ENCODE measurements at places on chromosomes 12 and 14.

GRCh38 chr12:82968631-82969367 lies 282.1 kb downstream of the TMTC2 start:
- H3K27me3 ChIP-seq, result no peaks in the 10 kb centered on the region
- H3K4me1 ChIP-seq, result no peaks in the 10 kb centered on the region
- no peaks in the 10 kb centered on the region for H3K36me3 ChIP-seq
- no peak overlapping the region for H3K27ac ChIP-seq

GRCh38 chr14:67584978-67585377 lies 15.1 kb downstream of the PIGH start:
- DNase-seq, result no peak
- no peak overlapping the region for H3K27ac ChIP-seq
- no peaks in the 10 kb centered on the region for H3K27me3 ChIP-seq

DNA sequence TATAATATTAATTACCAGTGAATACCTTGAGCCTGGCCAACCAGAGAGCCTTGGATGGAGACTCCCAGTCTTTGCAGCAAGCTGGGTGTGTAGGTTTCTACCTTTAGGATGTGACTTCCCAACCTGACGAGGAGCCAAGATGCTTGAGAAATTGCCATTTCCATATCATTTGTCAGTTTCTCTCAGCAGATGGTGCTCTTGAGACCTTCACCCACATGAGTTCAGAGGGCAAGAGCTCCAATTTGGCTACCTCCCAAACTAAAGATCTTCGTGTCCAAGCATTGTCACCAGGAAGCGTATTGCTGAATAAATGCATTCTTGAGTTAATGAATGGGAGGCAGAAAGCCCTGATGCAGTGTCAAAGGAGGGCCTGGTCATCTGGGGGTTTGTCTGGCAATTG lies 106.4 kb upstream of the TBX5 start:
- no peaks in the 10 kb centered on the region for H3K36me3 ChIP-seq
- H3K27ac ChIP-seq, result no peak overlapping the region
- no peak for DNase-seq
- H3K27me3 ChIP-seq, result no peaks in the 10 kb centered on the region
- no peaks in the 10 kb centered on the region for H3K4me1 ChIP-seq
- no peak overlapping the region for H3K4me3 ChIP-seq

GRCh38 chr12:13727707-13728195 lies 253.7 kb downstream of the GRIN2B start:
- no peaks in the 10 kb centered on the region for H3K36me3 ChIP-seq
- no peak for DNase-seq
- no peaks in the 10 kb centered on the region for H3K4me1 ChIP-seq

- no peak overlapping the region for H3K4me3 ChIP-seq
- no peak for DNase-seq
- H3K27me3 ChIP-seq, result no peaks in the 10 kb centered on the region
- peaks cover 43% of the 10 kb centered on the region for H3K4me1 ChIP-seq
- no peaks in the 10 kb centered on the region for H3K36me3 ChIP-seq
Observed at GRCh38 chr12:105355752-105356151, 25.3 kb downstream of the C12orf75 start.

GRCh38 chr12:116385486-116386217 lies 108.2 kb upstream of the MED13L start:
- H3K27me3 ChIP-seq, result no peaks in the 10 kb centered on the region
- DNase-seq, result no peak
- H3K36me3 ChIP-seq, result no peaks in the 10 kb centered on the region
- no peak overlapping the region for H3K27ac ChIP-seq
- no peak overlapping the region for H3K4me3 ChIP-seq
- H3K4me1 ChIP-seq, result no peaks in the 10 kb centered on the region

DNA sequence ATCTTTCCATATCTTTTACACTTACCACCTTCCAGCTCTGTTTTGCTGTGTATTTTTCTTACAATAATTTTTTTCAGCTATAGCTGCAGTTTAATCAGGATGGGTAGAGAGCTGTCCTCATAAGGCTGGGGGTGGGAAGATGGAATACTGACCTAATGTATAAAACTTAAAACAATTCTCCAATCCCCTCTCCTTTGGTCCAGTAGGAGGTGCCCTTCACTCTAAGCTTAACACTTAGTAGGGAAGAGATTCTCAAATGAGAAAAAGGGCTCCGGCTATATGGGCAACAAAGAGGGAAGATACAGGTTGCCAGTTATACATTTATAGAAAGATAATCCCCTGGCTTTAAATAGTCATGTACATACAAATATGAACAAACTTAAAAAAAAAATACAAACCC lies 2.8 kb downstream of the ORMDL2 start:
- DNase-seq, result no peak
- H3K27me3 ChIP-seq, result no peaks in the 10 kb centered on the region
- H3K4me1 ChIP-seq, result peaks cover 8% of the 10 kb centered on the region
- H3K27ac ChIP-seq, result no peak overlapping the region
- H3K36me3 ChIP-seq, result peaks cover 6% of the 10 kb centered on the region

- H3K36me3 ChIP-seq, result no peaks in the 10 kb centered on the region
- H3K4me1 ChIP-seq, result no peaks in the 10 kb centered on the region
- DNase-seq, result no peak
Observed at GRCh38 chr12:85405781-85406522, 125.9 kb downstream of the ALX1 start.

DNA sequence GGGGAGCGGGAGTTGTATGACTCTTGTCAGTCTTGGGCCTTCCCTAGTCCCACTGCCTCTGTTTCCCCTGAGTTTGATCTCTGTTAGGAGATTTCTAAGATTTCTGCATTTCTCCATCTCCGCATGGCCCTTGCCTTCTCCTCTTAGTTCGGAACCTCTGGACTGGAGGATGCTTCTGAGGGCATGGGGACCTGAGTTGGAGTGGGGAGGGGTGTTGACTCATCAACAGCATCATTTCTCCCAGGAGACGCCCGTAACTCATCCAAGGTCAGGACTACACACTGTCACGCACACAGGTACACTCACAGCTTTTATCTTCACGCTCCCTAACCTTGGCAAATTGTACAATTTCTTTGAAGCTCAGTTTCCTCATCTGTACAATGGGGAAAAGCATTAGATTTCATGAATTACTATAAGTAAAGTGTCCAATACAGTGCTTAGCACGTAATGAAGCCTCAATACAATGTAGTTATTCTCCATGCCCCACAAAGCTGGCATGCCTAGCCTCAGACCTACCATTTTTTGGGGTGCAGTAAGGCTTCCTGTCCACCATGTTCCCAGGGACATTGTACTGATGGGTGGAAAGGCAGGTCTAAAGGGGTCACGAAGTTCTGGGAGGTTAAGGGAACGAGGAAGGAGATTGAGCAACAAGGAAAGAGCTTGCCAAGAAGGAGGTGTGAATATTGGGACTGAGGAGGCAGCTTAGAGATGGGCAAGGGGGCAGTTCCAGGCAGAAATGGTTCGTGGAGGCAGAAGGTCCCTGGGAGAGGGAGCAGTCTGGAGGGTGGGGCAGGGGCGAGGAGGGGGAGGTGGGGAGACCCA lies 600 bp upstream of the LAG3 start:
- no peak overlapping the region for H3K4me3 ChIP-seq
- no peaks in the 10 kb centered on the region for H3K27me3 ChIP-seq
- H3K27ac ChIP-seq, result no peak overlapping the region
- peaks cover 11% of the 10 kb centered on the region for H3K4me1 ChIP-seq
- no peak for DNase-seq

- H3K27me3 ChIP-seq, result no peaks in the 10 kb centered on the region
- H3K27ac ChIP-seq, result no peak overlapping the region
- H3K4me1 ChIP-seq, result peaks cover 7% of the 10 kb centered on the region
- no peak for DNase-seq
- H3K4me3 ChIP-seq, result no peak overlapping the region
Observed at GRCh38 chr12:6539314-6539682, 5.0 kb downstream of the GAPDH start.

GRCh38 chr14:21509432-21510143 lies 1.6 kb downstream of the METTL3 start:
- no peak overlapping the region for H3K27ac ChIP-seq
- peak overlapping the region; percentile 83 for H3K4me3 ChIP-seq
- no peaks in the 10 kb centered on the region for H3K27me3 ChIP-seq
- no peaks in the 10 kb centered on the region for H3K36me3 ChIP-seq
- DNase-seq, result no peak
- peaks cover 6% of the 10 kb centered on the region for H3K4me1 ChIP-seq

DNA sequence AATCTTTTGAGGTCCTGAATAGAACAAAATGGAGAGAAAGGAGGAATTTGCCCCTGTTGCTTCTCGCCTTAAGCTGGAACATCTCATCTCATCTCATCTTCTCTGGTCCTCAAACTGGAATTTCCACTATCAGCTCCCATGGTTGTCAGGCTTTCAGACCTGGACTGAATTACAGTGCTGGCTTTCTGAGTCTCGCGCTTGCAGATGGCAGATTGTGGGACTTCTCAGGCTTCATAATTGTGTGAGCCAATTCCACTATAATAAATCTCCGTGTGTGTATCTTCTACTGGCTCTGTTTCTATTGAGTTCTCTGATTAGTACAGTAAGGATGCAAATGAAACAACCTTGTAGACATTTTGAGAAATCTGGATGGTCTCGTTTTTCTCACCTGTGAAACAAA lies 199.0 kb downstream of the TMEM117 start:
- H3K4me1 ChIP-seq, result no peaks in the 10 kb centered on the region
- no peak overlapping the region for H3K27ac ChIP-seq
- H3K27me3 ChIP-seq, result no peaks in the 10 kb centered on the region
- no peak for DNase-seq

DNA sequence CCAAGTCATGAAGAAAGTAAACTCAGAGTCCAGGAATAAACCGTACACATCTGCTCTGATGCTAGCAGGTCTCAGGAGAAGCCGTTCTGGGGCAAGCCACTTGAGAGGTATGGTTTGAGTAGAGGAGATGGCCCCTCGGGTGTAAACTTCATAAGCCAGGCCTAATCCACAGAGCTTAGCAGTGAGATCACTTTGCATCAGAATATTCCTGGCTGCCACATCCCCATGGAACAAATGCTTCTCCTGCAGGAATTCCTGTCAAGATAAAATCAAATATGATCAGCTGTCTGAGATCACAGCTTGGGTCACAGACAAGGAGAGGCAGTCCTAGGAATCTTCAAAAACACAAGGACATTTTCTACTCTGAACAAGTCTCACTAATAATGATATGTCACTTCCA lies 11.2 kb upstream of the MAGOHB start:
- no peak for DNase-seq
- no peaks in the 10 kb centered on the region for H3K27me3 ChIP-seq
- H3K4me3 ChIP-seq, result no peak overlapping the region
- H3K27ac ChIP-seq, result no peak overlapping the region
- no peaks in the 10 kb centered on the region for H3K36me3 ChIP-seq

GRCh38 chr12:53334822-53335221 lies 1.3 kb downstream of the SP7 start:
- H3K27ac ChIP-seq, result no peak overlapping the region
- no peaks in the 10 kb centered on the region for H3K36me3 ChIP-seq

- no peaks in the 10 kb centered on the region for H3K4me1 ChIP-seq
- H3K27me3 ChIP-seq, result peaks cover 17% of the 10 kb centered on the region
- H3K4me3 ChIP-seq, result no peak overlapping the region
- no peaks in the 10 kb centered on the region for H3K36me3 ChIP-seq
- H3K27ac ChIP-seq, result no peak overlapping the region
Observed at GRCh38 chr12:1919284-1919683, 832 bp upstream of the CACNA2D4 start.

GRCh38 chr14:92641306-92641705 lies 107.1 kb downstream of the LGMN start:
- DNase-seq, result no peak
- no peaks in the 10 kb centered on the region for H3K27me3 ChIP-seq
- no peak overlapping the region for H3K27ac ChIP-seq
- H3K36me3 ChIP-seq, result no peaks in the 10 kb centered on the region
- no peaks in the 10 kb centered on the region for H3K4me1 ChIP-seq

DNA sequence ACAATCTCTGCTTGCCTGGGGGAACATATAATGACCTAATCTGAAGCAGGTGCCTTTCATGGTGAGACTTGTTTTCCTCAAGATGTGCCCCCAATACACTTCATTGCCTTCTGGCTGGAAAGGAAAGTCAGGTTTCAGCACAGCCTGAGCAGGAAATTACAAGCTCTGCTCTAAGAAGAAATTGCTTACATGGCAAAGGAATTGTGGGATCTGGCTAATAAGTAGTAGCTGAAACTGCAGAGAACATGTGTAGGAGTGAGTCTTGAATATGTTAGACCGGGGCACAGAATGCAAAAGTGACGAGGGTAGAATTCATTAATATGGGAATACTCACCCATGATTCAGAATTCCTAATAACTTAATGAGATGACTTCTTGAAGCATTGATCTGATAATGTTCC lies 6.3 kb upstream of the CFAP54 start:
- H3K36me3 ChIP-seq, result no peaks in the 10 kb centered on the region
- H3K27me3 ChIP-seq, result no peaks in the 10 kb centered on the region
- no peak for DNase-seq
- H3K4me3 ChIP-seq, result no peak overlapping the region

GRCh38 chr14:70011098-70011497 lies 131.9 kb downstream of the SMOC1 start:
- no peak overlapping the region for H3K27ac ChIP-seq
- no peak for DNase-seq
- H3K4me3 ChIP-seq, result no peak overlapping the region
- H3K4me1 ChIP-seq, result peaks cover 30% of the 10 kb centered on the region

- H3K4me3 ChIP-seq, result no peak overlapping the region
- peaks cover 6% of the 10 kb centered on the region for H3K4me1 ChIP-seq
- no peaks in the 10 kb centered on the region for H3K36me3 ChIP-seq
- H3K27me3 ChIP-seq, result no peaks in the 10 kb centered on the region
- no peak overlapping the region for H3K27ac ChIP-seq
Observed at GRCh38 chr14:60169722-60170121, 4.5 kb upstream of the DHRS7 start.

- H3K27ac ChIP-seq, result no peak overlapping the region
- H3K4me3 ChIP-seq, result no peak overlapping the region
- no peaks in the 10 kb centered on the region for H3K36me3 ChIP-seq
- H3K4me1 ChIP-seq, result no peaks in the 10 kb centered on the region
Observed at GRCh38 chr14:54446161-54446693, 5.1 kb upstream of the CNIH1 start.

DNA sequence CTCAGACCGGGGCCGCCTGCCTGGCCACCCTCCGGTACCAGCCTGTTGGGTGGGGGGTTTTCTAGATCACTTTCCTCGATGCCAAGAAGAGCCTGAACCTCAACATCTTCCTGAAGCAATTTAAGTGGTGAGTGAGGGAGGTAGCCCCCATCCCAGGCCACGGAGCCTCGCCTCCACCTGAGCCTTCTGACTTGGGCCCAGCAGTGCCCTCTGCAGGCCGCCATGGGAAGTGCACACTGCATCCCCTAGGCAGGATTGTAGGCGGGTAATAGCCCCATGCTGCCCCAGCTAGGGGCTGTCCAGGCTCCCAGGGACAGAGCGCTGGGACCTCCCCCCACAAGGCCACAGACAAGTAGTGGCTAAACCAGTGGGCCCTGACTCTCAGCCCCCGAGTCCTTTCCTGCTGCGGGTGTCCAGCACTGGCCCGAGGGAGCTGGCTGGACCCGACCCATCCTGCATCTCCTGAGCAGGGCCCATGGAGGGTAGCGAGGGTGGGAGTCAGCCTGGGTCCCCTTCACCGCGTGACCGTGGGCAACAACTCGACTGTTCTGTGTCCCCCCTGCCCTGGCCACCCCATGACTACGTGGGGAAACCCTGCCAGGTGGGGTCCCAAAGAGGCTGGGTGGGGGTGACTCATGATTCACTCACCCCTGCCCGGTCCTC lies 15.3 kb upstream of the ADSS1 start:
- H3K4me1 ChIP-seq, result no peaks in the 10 kb centered on the region
- peak; percentile 53 for DNase-seq
- no peaks in the 10 kb centered on the region for H3K36me3 ChIP-seq
- no peak overlapping the region for H3K27ac ChIP-seq

- H3K4me3 ChIP-seq, result no peak overlapping the region
- H3K27ac ChIP-seq, result no peak overlapping the region
- no peak for DNase-seq
- H3K4me1 ChIP-seq, result no peaks in the 10 kb centered on the region
Observed at GRCh38 chr12:56244494-56244893, 13.7 kb downstream of the ANKRD52 start.

Data from MM.1S (cell line).